GM12878 (cell line): ENCODE measurements at places on chromosomes 16 and 17.
A peak's percentile ranks its signal among the peaks of the same experiment; 100 is the strongest.

GRCh38 chr16:19933740-19934139, 49.1 kb upstream of the GPRC5B start:
- DNase-seq: no peak
- H3K36me3 ChIP-seq: no peaks in the 10 kb centered on the region
- no peaks in the 10 kb centered on the region for H3K4me1 ChIP-seq
- no peak overlapping the region for H3K27ac ChIP-seq
- no peaks in the 10 kb centered on the region for H3K27me3 ChIP-seq

DNA sequence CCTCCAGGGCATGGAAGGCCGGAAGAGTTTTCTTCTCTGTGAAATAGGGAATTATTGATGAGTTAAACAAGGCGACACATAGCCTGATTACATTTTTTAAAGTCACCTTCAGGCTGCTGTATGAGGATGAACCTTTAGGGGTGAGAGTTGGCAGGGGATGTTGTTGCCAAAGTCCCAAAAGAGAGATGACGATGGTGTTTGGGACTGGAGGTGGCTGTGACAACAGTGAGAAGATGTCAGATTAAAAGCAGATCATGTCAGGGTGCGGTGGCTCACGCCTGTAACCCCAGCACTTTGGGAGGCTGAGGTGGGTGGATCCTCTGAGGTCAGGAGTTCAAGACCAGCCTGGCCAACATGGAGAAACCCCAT, 16.8 kb upstream of the ASGR2 start:
- no peaks in the 10 kb centered on the region for H3K27me3 ChIP-seq
- peak overlapping the region; percentile 99 for H3K27ac ChIP-seq
- peaks cover 27% of the 10 kb centered on the region for H3K4me1 ChIP-seq
- DNase-seq: no peak

GRCh38 chr17:76682296-76682695, 28.5 kb downstream of the MXRA7 start:
- H3K27me3 ChIP-seq: no peaks in the 10 kb centered on the region
- H3K36me3 ChIP-seq: no peaks in the 10 kb centered on the region
- no peak for DNase-seq
- H3K4me1 ChIP-seq: no peaks in the 10 kb centered on the region

- peak within 1 kb of the TSS; percentile 69 for H3K27ac ChIP-seq
- H3K36me3 ChIP-seq: peaks cover 4% of the 10 kb centered on the region
- no peak for DNase-seq
- H3K4me1 ChIP-seq: peaks cover 18% of the 10 kb centered on the region
- no peaks in the 10 kb centered on the region for H3K27me3 ChIP-seq
These were observed at the start of gene SLC25A10 for GRCh38 chr17:81711814-81712467. TSS of gene SLC25A10 (plus strand) at chr17:81712284. CDS start at chr17:81712427, 143 bp downstream.

DNA sequence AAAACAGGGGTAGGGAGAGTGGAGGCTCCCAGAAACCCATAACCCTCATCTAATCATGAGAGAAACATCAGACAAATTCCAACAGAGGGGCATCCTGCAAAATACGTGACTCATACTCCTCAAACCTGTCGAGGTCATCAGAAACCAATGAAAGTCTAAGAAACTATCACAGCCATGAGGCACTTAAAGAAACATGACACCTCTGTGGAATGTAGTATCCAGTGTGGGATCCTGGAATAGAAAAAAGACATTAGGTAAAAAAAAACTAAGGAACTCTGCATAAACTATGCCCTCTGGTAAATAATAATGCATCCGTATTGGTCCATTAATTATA, 16.4 kb downstream of the CDH5 start:
- no peak overlapping the region for H3K4me3 ChIP-seq
- DNase-seq: no peak
- no peak overlapping the region for H3K27ac ChIP-seq
- no peaks in the 10 kb centered on the region for H3K27me3 ChIP-seq
- H3K36me3 ChIP-seq: no peaks in the 10 kb centered on the region
